Effector CD4-positive, alpha-beta T cell (primary cell): ENCODE measurements at places on chromosomes 2 and 18.

DNA sequence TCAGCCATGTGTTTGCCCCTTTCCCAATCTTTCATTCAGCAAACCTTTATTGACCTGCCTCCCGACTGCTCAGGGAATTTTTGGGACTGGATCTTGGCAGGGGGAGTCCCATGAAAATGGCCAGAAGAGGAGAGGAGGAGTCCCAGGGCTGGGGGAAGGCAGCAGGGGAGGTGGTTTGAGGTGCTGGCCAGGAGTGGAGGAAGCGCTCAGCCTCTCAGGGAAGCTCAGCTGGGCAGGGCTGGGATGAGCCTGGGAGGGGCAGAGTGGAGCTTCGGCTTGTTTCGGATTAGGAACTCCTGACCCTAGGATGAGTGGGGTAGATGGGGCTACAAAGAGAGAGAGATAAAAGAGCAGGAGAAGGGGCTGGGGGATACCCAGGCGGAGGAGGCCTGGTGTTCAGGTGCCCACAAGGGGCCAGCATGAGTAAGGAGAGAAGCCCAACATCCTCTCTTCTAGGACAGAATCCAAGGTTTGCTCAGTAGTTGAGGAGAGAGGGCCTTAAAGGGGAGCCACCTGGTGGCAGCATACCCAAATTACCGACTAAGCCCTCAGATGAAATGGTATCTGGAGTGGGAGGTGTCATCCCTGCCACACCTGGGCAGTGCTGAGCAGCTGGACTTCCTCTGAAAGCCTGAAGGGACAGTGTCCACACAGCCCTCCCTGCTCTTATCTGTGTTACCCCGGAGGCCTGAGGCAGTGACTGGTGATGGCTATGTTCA is 91.1 kb downstream of the INHBB start:
- no peak for DNase-seq

DNA sequence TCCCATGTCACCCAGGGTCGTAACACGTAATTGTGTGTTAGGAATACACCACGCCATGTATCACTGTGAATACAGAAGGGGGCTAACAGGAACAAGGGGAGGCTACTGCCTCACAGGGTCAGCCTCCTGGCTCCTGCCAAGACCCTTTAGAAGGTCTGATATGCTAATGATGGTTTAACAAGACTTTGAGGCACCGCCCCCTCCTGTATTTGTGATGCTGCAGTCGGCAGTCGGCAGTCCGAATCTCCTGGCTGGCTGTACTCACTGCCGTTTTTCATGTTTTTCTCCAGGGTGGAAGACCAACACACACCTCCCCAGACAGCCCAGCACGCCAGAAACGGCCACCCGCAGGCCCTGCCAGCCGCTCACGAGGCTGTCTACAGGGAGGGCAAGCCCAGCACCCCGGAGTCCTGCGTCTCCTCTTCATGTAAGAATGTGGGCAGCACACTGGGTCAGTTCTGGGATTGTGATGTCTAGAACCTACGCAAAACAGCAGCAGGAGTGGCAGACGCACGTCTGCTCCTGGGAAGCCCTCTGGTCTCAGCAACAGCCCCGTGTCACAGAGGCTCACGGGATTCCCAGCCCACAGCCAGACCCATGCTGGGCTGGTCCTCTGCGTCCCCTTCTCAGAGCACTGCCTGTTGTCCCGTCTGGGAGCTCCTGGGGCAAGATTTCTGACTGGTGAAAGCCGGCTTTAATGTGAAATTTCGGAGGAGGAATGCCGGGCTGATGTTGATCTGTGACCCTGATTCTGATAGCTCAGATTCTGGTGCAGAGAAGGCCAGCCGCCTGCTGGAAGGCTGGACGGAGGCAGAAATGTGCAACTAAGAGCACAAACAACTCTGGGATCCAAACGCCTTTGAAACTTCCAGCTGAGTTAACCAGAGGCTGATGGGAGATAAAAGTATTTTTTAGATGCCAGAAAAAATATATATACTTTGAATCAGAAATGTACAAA is 39.7 kb upstream of the B3GNT7 start:
- no peak for DNase-seq

GRCh38 chr2:97844311-97844859 is 131.0 kb downstream of the ZAP70 start:
- no peak for DNase-seq

- DNase-seq, result no peak
These were observed 57.5 kb downstream of the FHOD3 start for GRCh38 chr18:36354989-36355388.

GRCh38 chr18:74994502-74995418 is 214.2 kb downstream of the PTGR3 start:
- DNase-seq, result no peak

- DNase-seq, result no peak
These were observed 69.3 kb upstream of the RGPD5 start for GRCh38 chr2:109724533-109725460.

- no peak for DNase-seq
These were observed 24.6 kb downstream of the PTRHD1 start for GRCh38 chr2:24768601-24769000.

DNA sequence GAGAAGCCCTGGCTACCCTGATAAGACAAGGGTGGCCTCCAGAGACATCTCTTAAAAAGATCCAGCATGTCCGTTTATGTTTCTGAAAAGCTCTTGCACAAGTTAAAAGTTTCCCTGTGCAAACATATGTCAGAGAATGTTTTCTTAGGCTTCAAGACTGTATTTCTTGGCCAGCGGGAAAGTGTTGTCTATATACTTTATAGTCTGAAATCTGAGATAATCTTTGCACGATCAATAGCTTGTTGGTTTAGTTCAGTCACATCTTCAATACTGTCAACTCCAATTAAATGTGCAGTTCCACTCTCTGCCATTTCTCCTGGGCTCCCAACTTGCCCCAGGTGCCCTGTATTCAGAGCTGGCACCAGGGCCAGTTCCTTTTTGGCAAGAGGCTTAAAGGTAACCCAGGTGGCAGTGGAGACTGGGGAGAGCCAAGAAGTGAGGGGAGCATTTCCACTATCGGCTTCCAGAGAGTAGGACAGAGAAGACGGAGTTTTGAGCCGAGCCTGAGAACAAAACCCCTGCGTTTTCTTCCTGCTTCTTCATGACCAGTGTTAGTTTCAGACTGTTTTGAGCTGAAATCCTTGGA is 64.4 kb downstream of the ACOXL start:
- DNase-seq, result no peak

DNA sequence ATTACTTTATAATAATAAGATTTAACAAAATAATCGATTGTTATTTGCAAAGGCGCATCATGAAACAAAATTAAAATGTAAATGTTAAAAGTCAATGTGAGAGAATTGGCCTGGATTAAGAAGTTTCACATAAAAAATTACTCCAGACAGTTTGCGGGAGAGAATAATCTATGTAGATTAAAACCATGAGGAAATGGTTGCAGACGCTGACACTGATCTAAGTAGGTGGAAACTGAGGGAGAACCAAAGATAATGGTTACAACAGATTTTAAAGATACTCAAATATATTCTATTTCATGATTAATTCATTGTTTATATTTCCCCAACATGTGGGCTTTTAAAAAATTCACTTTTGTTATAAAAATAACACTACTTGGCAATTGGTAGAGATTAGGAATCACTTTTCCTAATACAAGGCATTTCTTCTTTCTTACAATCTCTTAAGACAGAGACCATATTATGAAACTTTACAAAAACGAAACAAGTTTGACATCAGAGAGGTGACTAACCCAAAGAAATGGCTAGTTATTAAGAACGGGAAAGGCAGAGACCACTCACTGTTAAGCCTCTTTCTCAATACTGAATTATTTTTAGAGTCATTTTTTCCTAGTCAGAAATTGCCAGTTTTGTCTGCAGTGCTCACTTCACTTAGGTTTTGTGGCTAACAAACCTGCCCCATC is 1.6 kb downstream of the KANSL1L start:
- no peak for DNase-seq

GRCh38 chr2:46902465-46902864 is 13.1 kb downstream of the MCFD2 start:
- DNase-seq, result no peak

DNA sequence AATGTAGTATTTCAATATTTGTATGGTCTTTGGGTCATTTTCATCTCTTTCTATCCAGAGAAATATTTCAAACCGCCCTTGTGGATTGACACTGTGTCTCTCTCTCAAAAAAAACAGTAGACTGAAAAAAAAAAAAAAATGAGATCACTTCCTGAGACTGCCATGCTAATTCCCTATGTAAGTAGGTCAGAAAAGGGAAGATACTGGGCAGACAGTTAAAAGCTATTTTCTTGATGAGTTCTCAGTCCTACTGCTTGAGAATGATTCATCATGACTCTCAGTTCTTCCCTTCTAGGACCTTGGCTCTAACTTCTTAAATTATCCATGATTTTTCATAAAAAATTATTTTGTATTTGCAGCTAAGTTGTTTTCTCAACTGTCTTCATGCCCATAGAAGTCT is 672.3 kb upstream of the REG3G start:
- no peak for DNase-seq

- DNase-seq, result peak; percentile 7
These were observed 72.5 kb downstream of the RBM43 start for GRCh38 chr2:151189125-151189524.

DNA sequence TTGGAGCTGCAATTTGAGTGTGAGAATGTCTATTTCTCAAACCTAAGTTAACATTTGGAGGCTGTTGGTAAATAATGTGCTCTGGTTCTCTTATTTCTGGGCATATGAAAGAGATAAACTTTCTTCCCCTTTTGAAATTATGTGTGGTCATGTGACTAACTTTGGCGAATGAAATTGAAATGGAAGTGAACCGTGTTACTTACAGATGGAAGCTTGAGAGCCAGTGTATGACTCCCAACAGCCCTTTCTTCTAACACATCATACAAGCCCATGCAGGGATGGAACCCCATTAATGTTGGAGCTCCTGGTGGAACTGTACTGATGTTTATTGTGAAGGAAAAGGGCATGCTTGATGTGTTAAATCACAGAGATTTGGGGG is 725.8 kb downstream of the TSN start:
- DNase-seq, result no peak
